ENCODE measurements at places on chromosomes 2 and 18.

DNA sequence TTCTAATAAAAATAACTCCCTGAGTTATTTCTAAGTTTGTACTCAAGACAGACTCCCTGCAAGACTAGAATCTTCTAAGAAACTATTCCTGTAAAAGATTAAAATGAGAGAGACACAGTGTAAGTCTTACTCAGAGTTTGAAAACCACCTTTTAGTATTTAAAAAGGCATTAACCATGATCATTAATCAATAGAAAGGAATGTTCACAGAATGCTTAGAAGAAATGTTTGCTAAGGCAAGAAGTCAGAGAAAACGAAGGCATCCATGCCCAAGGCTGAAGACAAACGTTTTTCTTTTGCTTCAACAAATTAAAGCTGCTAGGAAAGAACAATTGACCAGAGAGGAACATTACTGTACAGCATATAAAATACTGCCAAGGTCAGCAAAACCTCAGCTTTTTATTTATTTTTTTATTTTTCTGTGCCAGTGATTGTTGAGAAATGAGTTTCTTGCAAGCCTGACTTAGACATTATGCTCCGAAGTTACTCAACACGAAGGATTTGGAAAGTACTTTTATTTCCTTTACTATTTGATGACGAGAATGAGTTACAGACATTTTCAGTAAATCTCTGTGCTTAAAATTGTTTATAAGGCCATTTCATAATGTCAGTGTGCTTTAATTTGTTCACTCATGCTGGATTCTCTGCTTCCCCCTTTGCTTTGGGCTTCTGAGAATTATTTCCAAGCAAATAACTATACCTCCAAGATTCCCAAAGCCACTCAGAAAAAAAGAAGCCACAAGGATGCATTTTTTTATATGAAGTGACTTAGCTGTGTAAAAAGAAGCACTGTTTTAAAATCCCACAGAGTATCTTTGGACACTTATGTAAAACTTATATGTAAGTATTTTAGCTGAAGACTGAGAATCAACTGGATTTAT lies 20.5 kb downstream of the RND3 start:
- no peak for DNase-seq

GRCh38 chr2:130302164-130302886 lies 40.4 kb upstream of the IMP4 start:
- DNase-seq: no peak

DNA sequence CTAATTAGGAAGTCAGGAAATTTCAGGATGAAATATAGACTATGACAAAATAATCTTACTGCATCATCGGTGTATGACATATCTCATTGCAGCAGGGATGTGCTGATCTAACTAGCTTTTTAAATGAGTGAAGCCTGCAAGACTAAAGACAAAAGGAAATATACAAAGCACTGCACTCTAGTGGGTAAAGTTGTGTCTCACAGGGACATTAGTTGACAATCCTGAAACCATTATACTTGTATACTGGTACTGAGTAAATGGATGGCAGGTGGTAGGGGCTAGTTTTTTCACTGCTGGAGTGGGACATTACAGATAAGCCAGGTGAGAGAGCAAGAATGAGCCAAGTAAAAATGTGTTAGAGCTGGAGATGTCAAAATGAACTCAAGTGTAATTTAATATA lies 317.5 kb upstream of the RAB6C start:
- no peak for DNase-seq

DNA sequence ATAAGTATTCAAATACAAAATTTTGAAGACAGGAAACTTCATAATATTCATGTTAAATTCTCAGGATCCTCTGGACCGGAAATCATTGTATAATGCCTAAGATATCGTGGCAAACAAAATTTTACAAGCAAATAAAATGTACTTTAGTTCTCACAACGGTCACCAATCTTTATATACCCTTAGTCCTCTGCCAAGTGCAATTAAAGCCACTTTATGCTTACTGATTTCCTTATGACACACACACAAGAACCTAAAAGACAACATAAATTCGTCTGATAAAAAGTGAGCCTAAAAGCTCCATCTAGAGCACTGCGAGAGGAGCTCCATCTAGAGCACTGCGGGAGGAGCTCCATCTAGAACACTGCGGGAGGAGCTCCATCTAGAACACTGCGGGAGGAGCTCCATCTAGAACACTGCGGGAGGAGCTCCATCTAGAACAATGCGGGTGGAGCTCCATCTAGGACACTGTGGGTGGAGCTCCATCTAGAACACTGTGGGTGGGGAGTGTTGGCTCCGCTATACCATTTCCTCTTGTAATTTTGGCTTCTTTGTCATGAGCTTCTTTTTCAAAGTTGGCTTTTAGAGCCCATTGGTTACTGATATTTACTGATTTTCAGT lies 15.9 kb downstream of the ATP8B1 start:
- DNase-seq: no peak

DNA sequence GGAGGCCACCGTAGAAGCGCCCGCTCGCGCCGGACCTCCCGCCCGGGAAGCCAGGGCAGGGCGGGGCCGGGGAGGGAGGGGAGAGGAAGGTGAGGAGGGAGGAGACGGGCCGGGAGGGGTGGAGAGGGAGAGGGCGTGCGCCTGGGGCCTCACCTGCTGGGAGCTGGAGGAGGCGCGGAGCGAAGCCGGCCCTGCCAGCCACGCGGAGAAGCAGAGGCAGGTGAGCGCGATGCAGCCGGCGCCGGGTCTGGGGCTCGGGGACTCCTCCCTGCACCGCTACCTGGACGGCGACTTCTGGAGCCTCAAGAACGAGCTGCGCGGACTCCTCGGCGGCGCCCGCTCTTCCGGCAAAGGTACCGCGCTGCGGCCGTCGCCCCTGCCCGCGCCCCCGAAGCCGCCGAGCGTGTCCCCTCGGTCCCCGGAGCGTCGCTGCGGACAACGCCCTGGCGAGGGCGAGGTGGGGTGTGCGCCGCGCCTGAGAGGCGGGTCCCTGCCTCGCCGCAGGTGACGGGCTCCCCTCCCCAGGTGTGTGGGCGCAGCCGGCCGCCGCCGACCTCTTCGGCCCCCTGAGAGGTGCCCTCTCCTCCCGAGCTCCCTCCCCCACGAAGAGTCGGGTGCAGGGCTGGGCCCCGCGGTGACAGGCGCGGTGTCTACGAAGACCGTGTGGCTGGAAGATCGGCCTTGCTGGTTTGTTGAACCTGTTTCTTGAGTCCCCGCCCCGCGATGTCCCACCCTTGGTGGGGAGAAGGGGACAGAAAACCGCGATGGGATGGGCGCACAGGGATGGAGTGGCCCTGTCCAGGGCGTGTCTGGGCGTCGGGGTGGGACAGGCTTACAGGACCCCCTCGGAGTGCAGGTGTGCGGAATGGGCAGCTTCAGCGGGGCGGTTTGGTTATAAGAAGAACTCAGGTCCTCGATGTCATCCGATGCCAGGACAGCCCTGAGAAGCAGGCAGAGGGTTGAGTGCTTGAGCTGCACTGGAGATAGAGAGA lies at the start of gene ACOXL:
ACOXL (plus strand) TSS at position 152 of the 992 bp plus-strand sequence. CDS start 35,817 bp downstream, outside the sequence.
- DNase-seq: no peak
